T1000 (cell line): ENCODE measurements at places on chromosomes 2 and 18.

DNA sequence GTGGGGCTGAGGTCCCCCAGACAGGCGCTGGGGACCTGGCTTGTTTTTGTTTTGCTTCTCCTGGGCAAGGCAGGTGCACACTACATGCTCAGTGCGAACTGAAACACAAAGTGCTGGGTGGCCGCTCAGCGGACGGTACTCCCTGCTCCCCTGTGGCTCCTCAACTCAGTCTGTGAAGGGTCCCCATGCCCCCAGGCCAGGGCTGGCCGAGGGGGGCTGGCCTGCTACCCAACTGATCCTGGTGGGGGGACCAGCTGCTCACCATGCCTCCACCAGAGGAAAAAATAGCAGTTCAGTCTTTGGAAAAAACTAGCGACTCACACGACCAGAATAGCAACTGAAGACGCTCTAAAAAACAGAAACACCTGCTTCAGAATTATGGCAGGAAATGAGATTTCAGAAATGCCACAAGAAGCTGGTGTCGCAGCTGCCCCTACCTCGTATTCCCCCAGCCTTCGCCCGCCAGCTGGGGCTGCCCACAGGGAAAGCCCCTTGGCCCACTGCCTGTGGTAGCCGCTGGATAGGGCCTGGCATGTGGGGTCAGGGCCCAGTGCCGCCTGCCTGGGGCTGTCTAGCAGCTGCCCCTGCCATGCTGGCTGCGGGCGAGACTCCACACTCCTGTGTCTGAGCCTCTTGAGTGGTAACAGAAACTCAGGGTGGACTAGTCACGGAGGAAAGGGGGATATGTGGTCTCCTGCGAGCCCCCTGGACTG lies 43.7 kb downstream of the MEX3C start:
- no peak for DNase-seq

- no peak for DNase-seq
Measured at GRCh38 chr2:85390941-85391669, 19.1 kb downstream of the CAPG start.

DNA sequence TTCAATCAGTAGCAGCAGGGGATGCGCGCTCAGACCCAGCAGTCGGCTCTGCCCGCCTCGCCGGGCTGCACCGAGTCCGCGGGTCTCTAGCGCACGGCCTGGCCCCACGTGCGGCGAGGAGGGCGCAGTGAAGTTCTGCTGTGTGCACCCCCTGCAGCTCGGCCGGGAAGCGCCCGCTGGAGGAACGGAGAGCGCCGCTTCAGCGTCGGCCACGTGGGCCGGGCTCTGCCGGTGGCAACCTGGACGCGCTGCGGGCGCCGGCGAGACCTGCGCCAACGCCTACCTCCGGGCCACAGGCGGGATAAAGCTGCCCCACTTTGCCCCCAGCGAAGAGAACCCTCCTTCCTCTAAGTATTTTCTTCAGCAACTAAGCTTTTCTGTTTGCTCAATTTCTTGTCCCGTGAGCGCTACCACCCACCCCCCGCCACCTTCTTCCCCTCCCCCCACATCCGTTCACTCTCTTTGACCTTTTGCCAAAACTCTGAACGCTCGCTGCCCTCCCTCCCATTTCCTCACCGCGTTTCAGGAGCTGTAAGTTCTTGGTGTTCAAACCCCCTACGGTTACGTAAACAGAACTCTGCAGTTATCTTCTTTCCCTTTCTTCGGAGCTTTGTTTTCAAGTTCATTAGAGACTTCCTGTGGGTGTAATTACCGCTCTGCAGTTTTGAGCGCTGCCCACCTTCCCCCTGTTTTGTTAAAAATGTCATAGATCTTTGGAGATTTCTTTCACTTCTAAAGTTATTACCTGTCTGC lies 42.6 kb upstream of the EDAR start:
- no peak for DNase-seq

GRCh38 chr2:239392688-239393387 lies 8.0 kb downstream of the HDAC4 start:
- DNase-seq = no peak

DNA sequence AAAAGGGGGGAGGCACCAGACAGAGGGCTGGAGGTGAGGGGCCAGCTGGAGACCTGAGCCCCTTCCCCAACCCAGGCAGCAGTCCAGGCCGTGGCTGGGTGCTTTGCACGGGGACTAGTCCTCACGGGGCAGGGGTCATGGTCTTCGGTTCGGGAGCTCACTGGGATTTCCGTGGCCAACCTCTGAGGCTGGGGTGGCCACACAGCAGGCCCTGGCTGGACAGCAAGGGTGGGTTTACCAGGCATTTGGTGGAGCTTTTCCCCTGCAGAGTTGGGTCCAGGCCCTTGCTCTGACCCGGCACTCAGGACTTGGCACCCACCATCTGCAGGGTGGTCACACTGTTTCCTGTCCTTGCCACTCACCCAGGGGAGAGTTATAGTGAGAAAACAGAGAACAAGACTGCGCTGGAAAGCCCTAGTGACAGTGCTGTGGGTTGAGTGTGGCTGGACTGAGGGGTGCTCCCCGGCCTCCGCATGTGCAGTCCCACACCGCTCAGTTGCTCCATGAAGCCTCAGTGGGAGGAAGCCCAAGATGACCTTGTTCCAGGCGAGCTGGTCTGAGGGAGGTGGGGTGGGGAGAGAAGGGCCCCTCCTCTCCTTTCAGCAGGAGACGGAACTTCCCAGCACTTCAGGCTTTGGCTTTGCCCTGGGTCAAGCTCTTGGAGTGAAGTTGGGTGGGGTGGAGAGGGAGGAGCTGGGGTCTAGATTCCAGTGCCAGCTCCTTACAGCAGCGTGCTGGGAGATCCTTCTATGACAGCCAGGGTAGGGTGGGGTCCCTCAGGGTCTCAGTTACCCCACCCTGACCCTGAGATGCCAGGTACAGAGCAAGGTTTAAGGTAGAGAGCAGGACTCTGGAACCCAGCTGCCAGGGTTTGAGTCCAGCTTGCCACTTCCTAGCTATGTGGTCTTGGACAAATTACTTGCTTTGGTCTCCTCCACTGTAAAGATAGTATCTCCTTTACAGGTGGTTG lies 219.8 kb downstream of the DYSF start:
- DNase-seq = no peak

DNA sequence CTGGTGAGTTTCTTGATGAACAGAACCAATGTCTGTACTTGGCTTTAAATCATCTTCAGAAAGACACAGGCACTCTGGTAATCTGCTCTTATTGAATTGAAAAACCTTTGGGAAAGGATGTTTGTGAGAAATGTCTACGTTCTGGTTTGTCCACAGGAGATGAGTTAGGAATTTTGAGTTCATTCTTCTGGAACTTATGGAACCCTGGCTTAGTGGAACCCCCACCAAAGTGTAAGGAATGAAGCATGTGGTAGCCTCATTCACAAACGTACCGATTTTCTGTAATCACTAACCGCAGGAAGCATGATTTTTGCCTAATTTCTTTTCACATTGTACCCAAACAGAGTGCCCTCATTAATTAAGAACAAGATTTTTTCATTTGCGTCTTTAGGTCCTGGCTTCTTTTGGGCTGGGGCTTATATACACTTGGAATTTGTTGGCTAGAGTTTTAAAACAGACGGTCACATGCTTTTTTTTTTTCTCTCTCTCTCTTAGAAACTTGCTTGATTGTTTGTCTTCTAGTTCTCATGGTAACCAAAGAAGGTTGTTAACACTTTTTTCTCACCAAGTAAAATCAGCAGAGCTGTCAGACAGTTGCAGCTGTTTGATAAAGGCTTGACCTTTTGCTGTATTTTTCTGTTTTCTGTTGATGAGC lies 314.1 kb upstream of the THUMPD2 start:
- no peak for DNase-seq

DNA sequence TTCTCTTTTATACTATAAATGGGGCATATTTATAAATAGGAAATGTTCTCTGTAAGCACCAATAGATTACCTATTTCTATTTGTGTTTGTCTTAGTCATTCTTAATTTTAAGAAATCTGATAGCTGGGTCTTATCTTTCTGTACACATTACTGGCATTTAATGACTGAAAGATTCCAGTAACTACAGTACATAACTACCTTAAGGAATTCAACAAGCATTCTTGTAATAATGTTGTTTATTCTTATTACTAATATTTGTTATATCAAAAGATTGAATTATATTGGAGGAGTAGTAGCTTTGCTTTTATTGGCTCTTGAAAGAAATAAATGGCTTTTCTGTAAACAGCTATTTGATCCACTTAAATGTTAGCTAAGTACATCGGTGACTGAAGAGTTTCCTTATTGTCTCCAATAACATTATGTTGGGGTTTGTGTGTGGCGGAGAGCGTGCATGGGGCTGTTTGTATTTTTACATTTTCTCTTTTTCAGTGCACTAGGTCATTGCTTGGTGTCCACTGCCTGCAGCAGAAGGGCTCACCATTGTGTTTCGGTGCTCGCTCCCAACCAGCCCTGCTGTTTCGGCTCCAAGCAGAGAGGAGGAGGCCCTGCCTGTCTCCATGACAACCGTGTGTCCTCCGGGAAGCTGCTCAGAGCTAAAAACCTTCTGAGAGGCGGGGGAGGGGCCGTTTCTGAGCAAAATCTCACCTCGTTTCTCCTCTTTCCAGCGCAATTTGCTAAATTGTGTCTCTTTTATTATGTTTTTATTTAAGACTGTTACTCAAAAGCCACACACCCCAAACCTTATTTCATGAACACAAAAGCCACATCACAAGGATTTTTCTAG lies 112.5 kb upstream of the SLC38A11 start:
- no peak for DNase-seq

GRCh38 chr2:54065411-54065810 lies 50.0 kb upstream of the ACYP2 start:
- DNase-seq = peak; percentile 15

DNA sequence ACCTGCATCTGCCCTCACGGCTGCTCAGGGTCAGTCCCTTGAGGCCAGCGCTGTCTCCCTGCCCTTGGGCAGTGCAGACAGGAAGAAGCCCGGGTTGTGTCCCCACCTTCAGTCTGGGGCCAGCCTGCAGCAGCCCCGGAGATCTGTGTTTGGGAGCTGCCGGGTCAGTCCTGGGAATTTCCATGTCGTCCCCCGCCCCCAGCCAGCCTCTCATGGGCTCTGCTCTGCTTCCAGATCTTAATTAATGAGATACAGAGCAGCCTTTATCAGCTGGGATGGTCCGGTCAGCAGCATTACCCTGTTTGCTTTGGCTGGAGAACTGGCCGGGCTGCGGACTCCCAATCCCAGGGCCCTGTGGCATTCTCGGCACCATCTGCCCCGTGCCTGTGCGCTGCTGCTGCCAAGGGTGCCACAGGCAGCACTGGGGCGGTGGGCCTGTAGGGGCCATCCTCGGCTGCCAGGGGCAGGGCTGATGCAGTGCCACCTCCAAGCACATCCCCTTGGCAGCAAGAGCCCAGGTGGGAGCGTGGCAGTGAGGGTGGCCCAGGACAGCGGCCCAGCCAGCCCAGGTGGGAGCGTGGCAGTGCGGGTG lies 2.4 kb downstream of the BOK start:
- DNase-seq = no peak

DNA sequence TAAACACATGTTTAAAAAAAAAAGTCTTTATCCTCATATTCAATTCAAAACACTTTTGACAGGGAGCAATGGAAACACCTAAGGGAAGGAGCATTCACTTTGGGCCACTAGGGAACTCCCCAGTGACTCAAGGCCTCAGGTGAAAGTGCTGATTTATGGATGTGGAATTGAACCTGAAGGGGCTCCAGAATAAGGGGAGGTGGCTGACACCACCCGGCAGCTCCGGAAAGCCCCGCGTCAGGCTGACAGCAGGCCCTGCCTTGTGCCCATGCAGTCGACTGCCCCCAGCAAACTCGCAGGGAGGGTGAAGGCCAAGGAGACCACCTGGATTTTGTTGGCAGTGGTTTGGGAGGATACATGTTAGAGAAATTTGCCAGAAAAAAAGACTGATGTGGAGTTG lies 275.3 kb upstream of the NCKAP5 start:
- no peak for DNase-seq

DNA sequence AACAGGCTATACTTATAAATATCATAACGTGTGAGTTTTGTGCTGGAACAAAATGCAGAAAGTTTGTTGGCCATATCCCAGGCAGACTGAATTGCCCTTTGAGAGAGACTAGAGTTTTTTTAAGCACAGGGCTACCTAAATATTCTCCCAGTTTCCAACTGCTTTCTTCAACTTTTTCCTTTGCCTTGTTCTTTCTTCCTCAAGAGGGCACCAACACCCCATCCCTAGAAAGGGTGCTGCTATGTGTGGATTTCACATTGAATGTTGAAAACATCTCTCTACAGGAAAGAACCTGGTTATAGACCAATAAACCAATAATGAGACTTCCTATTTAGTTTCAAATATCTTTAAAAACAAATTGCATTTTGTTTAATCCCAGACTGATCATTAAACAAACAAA lies 87.9 kb downstream of the ICOS start:
- DNase-seq = peak; percentile 29

GRCh38 chr2:23550553-23550952 lies 165.6 kb downstream of the KLHL29 start:
- DNase-seq = no peak

GRCh38 chr18:79371561-79372121 lies 24.1 kb upstream of the NFATC1 start:
- DNase-seq = no peak

- no peak for DNase-seq
Measured at GRCh38 chr2:149141046-149141445, 102.5 kb downstream of the LYPD6B start.

GRCh38 chr2:215156453-215156852 lies 18.0 kb upstream of the ABCA12 start:
- DNase-seq = no peak

DNA sequence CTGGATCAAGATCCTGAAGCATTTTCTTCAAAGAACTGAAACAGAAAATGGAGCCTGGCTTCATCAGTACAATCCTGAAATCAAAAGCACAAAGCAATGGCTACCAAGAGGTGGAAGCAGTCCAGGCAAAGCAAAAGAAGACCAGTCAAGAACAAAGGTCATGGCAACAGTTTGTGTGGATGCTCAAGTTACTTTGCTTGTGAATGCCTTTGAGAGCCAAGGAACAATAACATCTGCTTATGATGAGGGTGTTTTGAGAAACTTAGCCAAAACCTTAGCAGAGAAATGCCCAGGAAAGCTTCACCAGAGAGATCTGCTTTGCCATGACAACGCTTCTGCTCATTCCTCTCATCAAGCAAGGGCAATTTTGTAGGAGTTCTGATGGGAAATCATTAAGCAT lies 723.1 kb downstream of the TMEM182 start:
- no peak for DNase-seq

GRCh38 chr2:65204461-65205210 lies 23.0 kb upstream of the ACTR2 start:
- DNase-seq = no peak

DNA sequence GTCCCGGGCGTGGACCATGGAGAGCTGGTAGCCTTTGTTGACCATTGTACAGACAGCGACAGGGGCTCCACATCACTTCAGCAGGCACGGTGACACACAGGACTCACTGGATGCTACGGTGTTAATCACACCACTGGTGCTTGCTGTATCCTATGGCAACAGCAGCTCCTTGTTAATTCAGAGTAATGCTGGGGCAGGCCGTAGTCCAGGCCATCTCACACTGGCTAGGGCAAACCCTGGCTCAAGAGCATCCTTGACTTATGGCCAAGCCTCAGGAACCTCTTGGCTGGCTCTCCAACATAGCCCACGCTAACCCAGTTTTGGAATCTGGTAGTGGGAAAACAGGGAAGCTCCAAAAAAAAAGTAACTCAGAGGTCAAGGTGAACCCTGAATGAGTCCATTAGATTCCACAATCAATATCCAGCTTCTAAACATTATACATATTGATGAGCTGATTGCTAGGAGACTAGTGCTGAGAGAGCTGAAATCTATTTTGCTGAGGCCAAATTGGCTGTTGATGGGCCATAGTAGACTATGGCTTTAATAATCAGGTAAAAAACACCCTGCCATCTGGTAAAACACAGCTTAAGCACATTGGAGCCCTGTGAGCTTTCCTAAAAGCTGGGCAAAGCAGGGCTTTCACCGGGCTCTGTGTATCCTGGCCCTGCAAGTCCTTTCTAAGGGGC lies 253.6 kb downstream of the PRKCE start:
- no peak for DNase-seq

GRCh38 chr2:88845772-88846661 lies 154.5 kb downstream of the RPIA start:
- DNase-seq = no peak
